NCI-H1417 treated with DMSO at 0.1 percent for 48 hours (cell line): ENCODE measurements at places on chromosomes 13 and 19.

GRCh38 chr19:19488875-19489690 is 26.3 kb downstream of the TSSK6 start:
- peak; percentile 22 for DNase-seq

GRCh38 chr13:114111577-114111976 is 20.8 kb downstream of the RASA3 start:
- no peak for DNase-seq

GRCh38 chr19:39520541-39521484 is 5.9 kb downstream of the SELENOV start:
- no peak for DNase-seq

- DNase-seq: no peak
Observed at GRCh38 chr19:1377176-1377964, 6.3 kb upstream of the NDUFS7 start.

GRCh38 chr13:29301027-29301426 is 294.5 kb downstream of the SLC7A1 start:
- no peak for DNase-seq

DNA sequence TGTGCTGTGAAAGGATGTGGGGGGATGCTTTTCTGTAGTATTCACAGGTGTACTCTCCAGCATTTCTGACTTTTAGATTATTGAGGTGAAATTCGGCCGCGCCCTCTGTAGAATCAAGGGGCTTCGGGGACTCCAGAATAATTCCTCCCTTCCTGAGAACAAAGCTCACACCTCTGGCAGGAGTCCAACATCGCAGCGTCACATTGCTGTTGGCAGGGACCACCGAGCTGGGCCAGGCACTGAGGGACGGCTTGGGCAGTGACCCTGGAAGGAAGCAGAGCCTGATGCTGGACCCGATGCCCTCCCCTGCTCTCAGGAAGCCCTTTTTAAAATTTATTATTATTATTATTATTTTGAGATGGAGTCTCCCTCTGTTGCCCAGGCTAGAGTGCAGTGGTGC is 6.3 kb downstream of the TARM1 start:
- no peak for DNase-seq
